ENCODE measurements at places on chromosomes 11 and 22. TPM values are rescaled to one million over a fixed set of nuclear protein-coding genes. Genes with fewer than 3 reads are reported as not detected.

The GLB1L2 gene
- 0.42 TPM for total RNA-seq

The NAP1L4 gene
- 272 TPM for total RNA-seq

The ARL2 gene
- 14.2 TPM for total RNA-seq

The GLYATL2 gene
- 0.42 TPM for total RNA-seq

Data from mononuclear cell (primary cell).